Cerebellar nuclear complex (tissue), 1 donor: ENCODE measurements at places on chromosomes 6 and 20.

GRCh38 chr6:83097204-83097603, 29.7 kb downstream of the DOP1A start:
- DNase-seq: no peak

DNA sequence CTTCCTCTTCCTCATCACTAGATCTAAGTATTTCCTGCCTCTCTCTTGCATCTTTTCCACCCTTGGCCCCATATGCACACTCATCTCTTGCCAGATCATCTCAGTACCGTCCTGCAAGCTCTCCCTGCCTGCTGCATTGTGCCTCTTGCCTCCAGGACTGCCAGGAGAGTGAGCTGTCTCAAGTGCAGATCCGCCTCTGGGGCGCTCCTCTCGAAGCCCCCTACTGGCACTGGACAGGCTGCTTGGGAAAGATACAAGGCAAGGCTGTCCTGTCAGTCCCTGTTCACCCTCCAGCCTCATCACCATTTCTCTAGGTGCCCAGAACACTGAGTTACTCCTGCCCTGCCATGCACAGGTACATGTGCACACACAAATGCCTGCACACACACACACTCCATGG, 10.2 kb downstream of the SYNDIG1 start:
- no peak for DNase-seq

GRCh38 chr6:169847901-169848311, 96.5 kb downstream of the ERMARD start:
- DNase-seq: no peak

DNA sequence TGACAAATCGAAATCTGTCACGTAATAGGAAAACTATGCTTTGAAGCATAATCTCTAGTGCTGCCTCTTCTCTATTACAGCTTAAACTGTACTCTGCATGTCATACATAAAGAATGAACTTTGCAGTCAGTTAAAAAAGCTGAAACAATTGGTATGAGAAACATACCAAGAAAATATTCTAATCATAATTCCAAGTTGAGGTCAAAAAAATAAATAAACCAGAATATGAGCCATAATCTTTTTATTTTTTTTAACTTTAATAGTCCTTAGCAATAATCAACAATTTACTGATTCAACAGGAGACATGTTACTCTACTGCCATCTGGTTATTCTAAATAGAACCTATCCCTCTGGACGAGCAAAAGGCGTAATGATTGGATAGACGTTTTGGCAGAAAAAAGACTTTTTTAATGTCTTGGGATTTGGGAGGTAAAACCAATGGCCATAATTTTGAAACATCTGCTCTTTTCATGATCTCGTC, 224.4 kb upstream of the FLRT3 start:
- no peak for DNase-seq

GRCh38 chr20:44662261-44662660, 10.8 kb upstream of the ADA start:
- DNase-seq: no peak

- no peak for DNase-seq
Observed at GRCh38 chr20:34220561-34220960, 20.7 kb upstream of the ASIP start.
